ENCODE measurements at places on chromosomes 6 and 20.

DNA sequence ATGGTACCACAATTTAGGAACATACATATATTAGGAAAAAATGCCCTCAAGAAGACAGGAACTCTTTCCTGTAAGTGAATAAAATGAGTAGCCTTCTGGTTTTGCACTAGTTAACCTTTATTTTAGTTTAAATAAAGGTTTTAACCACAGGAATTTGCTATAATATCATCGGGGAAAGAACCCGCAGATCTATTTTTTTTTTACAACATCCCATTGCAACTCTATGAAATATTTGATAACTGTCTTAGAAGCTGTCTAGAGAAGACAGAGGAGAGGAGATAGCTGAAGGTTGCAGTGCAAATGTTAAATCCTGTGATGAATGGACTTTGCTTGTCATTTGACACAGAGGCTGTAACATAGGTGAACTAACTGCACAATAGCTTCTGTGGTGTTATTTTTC lies 69.5 kb downstream of the TINAG start:
- DNase-seq = no peak

DNA sequence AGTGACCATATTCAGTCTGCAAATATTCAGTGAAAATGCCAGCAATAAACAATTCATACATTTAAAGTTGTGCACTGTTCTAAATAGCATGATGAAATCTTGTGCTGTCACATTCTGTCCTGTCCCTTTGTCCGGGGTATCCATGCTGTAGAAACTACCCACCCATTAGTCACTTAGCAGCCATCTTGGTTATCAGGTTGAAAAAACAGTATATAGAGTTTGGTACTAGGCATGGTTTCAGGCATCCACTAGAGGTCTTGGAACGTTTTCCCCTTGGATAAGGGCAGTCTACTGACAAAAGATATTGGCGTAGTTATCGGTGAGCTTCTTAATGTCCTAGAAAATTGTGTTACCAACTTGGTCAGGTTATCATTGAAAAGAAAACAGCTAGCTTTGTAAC lies 12.3 kb upstream of the MAP3K7 start:
- no peak for DNase-seq

DNA sequence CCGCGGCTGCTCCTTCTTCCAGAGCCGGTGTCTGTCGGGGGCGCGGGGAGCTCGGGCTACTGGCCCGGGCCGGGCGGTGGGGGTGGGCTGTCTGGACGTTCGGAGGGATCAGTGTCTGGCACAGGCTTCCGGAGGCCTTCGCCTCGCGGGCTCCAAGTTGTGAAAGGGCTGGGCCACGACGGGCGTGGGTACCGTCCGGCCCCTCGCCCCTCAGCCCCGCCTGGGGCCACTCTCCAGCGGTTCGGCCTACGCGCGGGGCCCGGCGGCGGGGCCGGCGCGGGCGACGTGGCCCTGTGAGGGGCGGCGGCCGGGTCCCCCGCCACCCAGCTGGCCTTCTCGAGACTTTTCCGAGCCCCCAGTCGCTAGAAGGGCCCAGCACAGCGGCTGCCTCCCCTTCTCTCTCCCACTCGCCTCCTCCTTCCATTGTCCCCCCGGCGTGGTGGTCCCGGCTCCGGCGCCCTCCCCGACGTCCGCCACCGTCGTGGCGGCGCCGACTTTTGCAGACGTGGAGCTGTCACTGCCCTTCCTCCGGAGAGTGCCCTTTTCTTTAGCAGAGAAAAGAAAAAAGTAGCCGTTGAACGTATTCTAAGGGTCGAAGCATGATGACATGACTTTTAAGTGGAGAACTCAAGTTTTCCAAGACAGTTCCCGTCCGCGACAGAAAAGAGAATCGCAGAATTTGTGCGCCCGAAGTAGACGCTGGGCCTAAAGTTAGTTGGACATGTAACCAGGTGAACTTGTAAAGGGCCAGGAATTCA lies 571 bp downstream of the ITCH start:
- DNase-seq = no peak

- DNase-seq = peak; percentile 62
Measured at GRCh38 chr20:54649511-54649962, 174.1 kb downstream of the DOK5 start.

DNA sequence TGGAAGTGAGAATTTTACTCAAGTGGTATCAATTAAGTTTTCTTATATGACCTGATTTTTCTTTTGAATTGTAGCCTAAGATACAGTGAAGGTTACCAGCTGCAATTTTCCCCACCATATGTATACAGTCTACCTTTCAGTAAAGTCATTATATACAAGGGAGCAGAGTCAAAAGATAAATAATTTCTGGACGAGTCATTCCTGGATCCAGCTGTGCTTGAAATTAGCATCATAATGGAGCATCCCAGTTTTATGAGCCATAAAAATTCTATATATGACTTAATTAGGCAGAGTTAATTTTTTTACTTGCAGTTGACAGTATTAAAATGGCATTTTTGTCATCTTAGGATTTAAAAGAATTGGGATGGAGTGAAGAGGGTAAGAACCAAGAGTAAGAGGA lies 1008.4 kb downstream of the PHF3 start:
- no peak for DNase-seq

GRCh38 chr6:7832904-7833750 lies 77.5 kb downstream of the TXNDC5 start:
- no peak for DNase-seq

DNA sequence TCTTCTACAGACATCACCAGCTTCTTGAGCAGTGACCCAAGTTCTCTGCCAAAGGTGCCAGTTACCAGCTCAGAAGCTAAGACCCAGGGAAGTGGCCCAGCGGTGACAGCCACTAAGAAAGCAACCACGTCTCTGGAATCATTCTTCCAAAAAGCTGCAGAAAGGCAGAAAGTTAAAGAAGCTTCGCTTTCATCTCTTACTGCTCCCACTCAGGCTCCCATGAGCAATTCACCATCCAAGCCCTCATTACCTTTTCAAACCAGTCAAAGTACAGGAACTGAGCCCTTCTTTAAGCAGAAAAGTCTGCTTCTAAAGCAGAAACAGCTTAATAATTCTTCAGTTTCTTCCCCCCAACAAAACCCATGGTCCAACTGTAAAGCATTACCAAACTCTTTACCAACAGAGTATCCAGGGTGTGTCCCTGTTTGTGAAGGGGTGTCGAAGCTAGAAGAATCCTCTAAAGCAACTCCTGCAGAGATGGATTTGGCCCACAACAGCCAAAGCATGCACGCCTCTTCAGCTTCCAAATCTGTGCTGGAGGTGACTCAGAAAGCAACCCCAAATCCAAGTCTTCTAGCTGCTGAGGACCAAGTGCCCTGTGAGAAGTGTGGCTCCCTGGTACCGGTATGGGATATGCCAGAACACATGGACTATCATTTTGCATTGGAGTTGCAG lies 15.2 kb downstream of the GTPBP2 start:
- DNase-seq = no peak

DNA sequence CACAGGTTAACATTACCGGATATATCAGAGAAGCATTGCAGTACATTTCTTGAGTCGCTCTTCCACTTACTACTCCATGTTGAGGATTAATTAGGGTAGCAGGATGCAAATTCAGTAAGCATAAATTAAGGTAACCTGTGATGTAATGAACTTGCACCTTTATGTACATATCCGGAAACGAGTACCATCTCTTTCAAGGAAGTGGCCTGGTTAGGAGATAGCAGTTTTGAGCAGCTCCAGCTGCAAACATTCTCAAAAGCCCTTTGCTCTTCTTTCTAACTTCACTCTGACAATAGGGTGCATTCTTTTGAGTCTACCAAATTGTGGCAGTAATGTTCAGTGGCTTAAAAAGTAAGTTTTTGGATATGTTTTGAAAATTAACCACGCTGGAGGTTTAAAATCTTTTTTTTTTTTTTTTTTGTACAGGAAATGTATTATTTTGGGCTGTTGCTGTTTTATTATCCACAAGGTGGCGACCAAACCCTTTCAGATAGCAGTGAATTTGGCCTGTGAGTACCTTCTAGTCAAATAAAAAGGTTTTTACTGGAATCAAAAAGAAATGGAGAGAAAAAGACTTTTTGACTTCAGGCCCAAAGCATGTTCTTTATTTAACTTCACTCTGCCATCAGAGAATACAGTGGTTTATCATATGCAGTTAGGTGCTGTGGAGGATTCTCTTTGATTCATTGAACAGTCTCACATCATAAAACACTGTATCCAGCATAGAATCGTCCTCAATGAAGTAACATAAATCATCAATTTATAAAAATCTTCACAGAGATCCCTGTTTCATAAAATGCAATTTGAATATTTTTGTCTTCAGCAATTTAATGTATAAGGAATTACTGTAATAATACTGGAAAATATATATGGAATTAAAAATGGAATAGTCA lies 8.9 kb downstream of the FAM217B start:
- peak; percentile 52 for DNase-seq

DNA sequence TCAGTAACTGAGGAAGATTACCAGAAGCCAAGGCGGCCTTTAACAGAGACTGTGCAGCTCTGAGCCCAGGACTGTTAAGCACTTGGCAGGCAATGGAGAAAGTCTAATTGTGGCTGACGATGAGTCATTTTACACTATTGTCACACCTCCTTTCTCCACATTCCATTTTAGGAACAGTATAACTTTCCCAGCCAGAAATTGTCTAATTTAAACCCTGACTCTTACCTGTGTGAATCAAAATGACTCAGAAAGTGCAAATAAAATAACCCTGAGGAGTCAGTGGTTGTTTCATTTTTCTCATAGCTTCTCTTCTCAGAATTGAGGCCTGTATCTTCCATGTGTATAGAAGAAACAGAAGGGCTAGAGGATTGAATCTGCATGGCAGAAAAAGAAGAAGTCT lies 40.0 kb upstream of the OPN5 start:
- no peak for DNase-seq

- peak; percentile 2 for DNase-seq
Measured at GRCh38 chr6:41039060-41039998, at the start of gene UNC5CL. TSS of gene UNC5CL (minus strand) at chr6:41039221. CDS start at chr6:41035074, 4,147 bp downstream.

DNA sequence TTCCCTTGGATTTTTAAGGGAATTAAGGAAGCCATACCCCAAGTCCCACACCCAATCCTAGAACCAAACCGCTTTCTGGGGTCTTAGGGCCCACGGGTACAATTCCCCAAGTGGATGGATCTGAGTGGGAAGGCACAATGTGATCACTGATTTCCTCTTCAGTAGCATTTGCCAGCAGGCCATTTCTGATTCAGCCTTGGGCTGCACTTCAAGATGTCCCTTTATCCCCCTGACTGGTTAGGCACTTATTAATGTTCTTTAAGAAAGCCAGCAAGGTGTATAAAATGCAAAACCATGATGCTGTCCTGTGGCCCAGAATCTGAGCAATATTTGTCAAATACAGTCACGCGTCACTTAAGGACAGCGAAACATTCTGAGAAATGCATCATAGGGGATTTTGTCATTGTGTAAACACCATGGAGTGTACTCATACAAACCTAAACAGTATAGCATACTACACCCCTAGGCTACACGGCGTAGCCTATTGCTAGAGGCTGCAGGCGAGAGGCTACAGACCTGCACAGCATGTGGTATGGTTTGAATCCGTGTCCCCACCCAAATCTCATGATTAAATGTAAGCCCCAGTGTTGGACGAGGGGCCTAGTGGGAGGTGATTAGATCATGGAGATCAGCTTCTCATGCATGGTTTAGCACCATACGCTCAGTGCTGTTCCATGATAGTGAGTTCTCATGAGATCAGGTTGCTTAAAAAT lies 234.2 kb downstream of the NRN1 start:
- DNase-seq = no peak

DNA sequence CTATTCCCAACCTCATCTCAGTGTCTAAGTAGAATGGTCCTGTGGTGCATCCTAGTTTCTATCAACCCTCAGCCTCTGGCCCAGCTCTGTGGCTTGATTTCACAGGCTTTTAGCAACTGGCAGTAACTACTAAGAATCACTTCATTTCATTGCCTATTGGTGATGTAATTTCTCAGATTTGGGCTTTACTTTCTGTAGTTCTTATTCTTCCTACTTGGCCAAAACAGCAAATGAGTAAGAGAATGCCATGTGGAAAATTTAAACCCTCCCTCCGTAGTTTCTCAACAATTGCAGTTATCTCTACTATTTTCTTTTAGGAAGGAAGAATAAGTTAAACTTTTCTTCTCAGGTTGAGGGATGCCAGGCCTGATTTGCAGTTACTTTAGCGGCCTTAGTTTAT lies 387.3 kb downstream of the CDKAL1 start:
- DNase-seq = no peak

DNA sequence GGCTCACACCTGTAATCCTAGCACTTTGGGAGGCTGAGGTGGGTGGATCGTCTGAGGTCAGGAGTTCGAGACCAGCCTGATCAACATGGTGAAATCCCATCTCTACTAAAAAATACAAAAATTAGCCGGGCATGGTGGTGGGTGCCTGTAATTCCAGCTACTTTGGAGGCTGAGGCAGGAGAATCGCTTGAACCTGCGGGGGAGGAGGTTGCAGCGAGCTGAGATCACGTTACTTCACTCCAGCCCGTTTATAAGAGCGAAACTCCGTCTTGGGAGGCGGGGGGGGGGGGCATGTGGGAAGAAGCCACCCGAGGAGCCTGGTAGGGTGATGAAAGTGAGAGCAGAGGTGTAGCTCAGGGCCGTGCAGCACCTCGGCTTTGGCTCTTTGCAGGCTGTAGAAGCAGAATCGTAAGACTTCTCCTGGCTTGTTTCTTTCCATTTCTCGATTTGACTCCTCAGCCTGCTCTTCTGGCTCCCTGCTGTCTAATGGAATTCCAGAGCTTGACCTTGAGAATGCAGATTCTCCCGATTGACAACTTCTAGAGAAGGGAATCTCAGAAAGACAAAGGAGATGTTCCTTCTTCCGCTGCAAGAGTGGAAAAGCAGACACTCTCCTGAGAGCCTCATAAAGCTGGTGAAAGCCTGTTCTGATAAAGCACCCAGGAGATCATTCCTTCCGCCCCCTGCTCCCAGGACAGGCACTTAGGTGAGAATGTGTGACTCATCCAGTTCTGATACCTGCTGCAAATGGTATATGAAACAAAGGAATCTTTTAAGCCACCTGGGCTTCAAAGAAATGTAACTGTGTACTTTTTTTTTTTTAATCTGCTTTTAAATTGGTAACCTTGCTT lies 26.0 kb upstream of the PPP1R16B start:
- DNase-seq = no peak

DNA sequence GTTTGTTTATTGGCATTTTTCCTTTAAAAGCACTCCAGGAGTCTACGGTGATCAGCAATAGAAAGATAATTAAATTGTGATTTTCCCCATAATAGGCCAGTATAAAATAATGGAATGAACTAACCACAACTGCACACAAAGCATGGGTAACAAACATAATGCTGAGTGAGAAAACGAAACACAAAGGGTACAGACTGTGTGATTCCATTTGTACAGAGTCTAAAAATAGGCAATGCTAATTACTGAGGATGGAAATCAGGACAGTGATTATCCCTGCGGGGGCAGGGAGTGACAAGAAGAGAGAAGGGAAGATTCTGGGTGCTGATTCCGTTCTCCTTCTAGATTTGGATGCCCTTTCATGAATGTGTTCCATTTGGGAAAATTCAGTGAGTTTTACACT lies 478.1 kb downstream of the PREX1 start:
- no peak for DNase-seq

DNA sequence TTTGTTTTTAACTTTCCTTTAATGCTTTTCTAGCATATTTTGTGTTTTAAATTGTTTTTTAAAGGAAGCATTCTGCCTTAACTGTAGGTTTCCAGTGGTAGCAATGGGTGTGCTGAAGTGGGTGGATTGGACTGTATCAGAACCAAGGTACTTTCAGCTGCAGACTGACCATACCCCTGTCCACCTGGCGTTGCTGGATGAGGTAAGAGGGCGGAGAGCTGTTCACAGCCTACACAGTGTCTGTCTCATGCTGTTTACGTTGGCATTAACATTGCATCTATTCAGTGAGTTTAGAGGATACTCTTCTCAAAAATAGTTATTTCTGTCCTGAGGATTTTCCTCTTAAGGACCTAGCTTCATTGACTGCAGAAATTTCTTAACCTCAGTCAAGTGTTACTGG lies 11.9 kb downstream of the NELFCD start:
- no peak for DNase-seq

GRCh38 chr6:125843593-125843992 lies 52.8 kb downstream of the NCOA7 start:
- DNase-seq = no peak

All from NCI-H774 (cell line).